ENCODE measurements at places on chromosomes 7 and 10.
A peak's percentile ranks its signal among the peaks of the same experiment; 100 is the strongest.

DNA sequence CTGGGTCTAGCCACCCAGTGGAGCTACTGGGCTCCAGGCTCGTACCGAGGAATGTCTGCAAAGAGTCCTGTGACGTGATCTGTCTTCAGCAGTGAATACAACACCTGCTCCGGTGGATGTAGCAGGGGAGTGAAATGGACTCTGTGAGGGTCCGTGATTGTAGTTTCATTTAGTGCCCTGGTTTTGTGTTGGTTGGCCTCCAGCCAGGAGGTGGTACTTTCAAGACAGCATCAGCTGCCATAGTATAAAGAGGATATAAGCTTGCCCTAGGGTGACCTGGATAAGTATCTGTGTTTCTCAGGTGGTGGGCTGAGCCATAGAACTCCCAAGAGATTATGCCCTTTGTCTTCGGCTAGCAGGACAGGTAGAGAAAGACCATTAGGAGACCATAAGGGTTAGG lies 24.6 kb upstream of the WNT2 start:
- DNase-seq, result no peak

GRCh38 chr10:91702620-91703019 lies 69.7 kb upstream of the PPP1R3C start:
- DNase-seq, result no peak

GRCh38 chr7:71482284-71482683 lies 350.3 kb downstream of the GALNT17 start:
- no peak for DNase-seq

- peak; percentile 69 for DNase-seq
Observed at GRCh38 chr7:70710011-70710480, 421.9 kb upstream of the GALNT17 start.

- DNase-seq, result peak; percentile 67
Observed at GRCh38 chr10:13614530-13615332, 28.0 kb downstream of the PRPF18 start.

DNA sequence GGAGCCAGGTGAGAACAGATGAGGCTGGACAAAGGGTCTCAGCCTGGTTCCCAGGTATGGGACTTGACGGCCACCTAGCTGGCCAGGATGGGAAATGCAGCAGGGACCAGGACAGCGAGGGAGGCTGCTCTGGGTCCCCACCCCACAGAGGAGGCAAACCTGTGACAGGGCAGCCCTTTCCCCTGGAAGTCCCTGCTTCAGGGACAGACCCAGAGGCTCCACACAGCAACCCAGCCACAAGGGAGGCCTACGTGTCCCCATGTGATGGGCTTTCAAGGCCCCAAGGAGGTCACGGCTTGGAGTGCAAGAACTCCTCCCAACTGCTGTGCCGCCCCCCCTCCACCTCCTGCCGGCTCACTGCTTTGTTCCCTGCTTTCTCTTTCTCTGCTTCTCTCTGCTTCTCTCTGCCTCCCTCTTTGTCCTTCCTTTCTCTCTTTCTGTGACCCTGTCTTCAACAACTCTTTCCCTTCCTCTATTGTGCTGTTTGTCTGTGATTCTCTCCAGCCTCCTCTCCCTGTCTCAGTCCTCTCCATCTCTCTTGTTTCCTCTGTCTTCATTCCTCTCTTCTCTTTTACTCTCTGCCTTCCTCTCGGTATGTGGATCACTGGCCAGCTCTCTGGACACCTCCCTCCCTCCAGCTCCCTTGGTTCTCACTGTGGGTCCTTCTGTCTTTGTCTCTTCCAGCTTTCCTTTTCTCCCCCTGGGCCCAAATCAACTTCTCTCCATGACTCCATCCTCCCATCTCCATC lies 9.6 kb upstream of the EIF5AL1 start:
- no peak for DNase-seq

DNA sequence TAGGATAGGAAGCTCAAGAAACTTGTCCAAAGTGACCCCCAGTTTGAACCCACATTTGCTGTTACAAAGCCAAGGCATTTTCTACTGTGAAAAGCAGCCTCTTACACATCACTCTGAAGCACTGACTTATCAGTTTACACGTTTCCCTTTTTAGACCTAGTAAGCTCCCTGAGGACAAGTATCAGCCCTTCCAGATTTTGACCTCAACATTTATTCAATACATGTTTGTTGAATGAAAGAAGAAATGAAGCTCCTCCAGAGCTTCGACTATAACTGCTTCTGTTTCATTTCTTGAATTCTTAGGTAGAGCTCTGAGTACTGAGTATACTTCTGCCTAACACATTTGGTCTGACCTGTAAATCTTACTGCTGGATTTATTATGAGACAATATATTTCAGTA lies 2.7 kb downstream of the WASL start:
- no peak for DNase-seq

DNA sequence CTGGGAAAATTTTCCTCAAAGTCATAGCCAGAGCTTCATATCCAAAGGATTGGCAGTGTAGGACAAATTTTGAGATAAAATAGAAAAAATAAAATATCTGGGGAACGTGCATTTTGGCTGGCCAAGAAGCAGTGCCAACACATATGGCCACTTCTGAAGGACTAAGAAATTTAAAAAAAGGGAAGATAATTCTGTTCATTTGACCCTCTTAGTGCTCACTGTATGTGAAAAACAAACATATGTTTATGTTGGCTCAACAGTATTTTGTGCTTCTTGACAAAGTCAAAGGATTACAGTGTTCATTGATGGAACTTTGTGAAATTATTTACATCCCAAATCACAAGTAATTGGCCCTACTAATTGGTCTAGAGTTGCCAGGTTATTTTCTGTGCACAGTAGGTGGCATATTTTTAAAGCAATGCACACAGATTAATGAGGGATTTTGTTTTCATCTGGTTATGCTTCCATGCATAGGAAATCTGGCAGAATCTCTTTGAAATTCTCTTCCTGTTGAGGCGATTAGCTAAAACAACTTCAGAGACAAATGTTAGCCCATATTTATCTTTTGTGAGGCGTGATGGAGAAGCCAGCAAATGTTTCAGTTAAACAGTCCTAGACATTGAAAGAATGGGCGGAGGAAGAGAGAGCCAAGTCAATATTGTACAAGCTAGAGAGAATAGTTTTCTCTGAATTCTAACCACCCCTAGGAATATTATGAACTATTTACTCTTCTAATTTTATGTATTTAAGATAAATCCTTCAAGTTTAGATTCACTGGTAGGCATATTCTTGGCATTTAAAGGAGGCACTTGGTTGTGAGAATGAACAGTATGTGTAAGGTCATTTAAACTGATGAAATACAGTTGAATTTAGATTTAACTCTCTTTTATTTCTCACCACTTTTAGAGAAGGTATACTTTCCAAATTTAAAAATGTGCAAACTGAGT lies 237.7 kb upstream of the MBL2 start:
- no peak for DNase-seq

DNA sequence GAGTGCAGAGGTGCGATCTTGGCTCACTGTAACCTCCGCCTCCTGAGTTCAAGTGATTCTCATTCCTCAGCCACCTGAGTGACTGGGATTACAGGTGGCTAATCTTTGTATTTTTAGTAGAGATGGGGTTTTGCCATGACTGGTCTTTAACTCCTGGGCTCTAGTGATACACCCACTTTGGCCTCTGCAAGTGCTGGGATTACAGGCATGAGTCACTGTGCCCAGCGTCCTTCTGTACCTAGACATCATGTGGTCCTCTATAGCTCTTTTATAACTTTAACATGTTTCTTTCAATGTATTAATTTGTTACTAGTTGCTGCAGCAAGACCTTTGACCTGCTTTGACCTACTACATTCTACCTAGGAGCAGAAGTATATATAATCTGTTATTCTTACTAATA lies 38.7 kb upstream of the BICC1 start:
- no peak for DNase-seq

GRCh38 chr7:126203185-126203584 lies 1049.6 kb downstream of the GRM8 start:
- no peak for DNase-seq

GRCh38 chr7:98559958-98560357 lies 57.1 kb upstream of the NPTX2 start:
- DNase-seq, result no peak

GRCh38 chr7:44151956-44152355 lies 10.8 kb upstream of the MYL7 start:
- no peak for DNase-seq

- DNase-seq, result no peak
Observed at GRCh38 chr10:31769564-31769963, 159.1 kb downstream of the ARHGAP12 start.

- peak; percentile 49 for DNase-seq
Observed at GRCh38 chr10:129971381-129972144, 7.5 kb upstream of the EBF3 start.

GRCh38 chr7:842431-843031 lies 10.3 kb downstream of the SUN1 start:
- no peak for DNase-seq

GRCh38 chr10:79262131-79262530 lies 85.1 kb upstream of the PPIF start:
- no peak for DNase-seq

GRCh38 chr7:7919449-7919945 lies 49.1 kb upstream of the GLCCI1 start:
- DNase-seq, result no peak
